ENCODE measurements at places on chromosomes 11 and 22.
A peak's percentile ranks its signal among the peaks of the same experiment; 100 is the strongest.

- no peak for DNase-seq
Measured at GRCh38 chr11:57647960-57648800, 1.5 kb downstream of the YPEL4 start.

GRCh38 chr11:130609121-130610035 is 160.9 kb downstream of the ADAMTS15 start:
- DNase-seq: peak; percentile 8

- no peak for DNase-seq
Measured at GRCh38 chr11:70326365-70326811, 55.9 kb downstream of the PPFIA1 start.

GRCh38 chr11:70322666-70323065 is 52.2 kb downstream of the PPFIA1 start:
- no peak for DNase-seq

GRCh38 chr11:44971185-44971584 is 20.5 kb upstream of the TP53I11 start:
- DNase-seq: no peak

DNA sequence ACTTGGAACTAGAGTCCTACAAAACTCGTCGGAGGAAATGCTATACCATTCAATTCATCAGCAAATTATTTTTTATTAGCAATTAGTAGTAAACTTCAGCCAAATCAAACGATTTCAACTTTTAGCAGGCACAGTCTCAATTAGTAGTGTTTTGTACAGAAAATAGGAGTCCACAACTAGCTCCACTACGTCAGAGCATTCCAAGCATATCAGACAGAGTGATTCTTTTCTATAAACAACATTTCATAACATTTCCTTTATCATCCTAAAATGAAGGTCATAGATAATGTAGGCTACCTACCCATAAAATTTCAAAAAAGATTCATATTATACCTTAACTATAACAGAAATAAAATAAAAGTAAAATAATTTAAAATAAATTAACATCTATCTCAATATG is 169.9 kb downstream of the KIF18A start:
- no peak for DNase-seq

- no peak for DNase-seq
Measured at GRCh38 chr22:50004918-50005317, 7.6 kb downstream of the IL17REL start.

- no peak for DNase-seq
Measured at GRCh38 chr11:41921746-41922390, 462.4 kb upstream of the LRRC4C start.

Data from Jurkat, Clone E6-1 (cell line).